Ovary (tissue), 10 donors: ENCODE measurements at places on chromosomes 1 and 21. TPM values are rescaled to one million over a fixed set of nuclear protein-coding genes. Genes with fewer than 3 reads are reported as not detected.
A peak's percentile ranks its signal among the peaks of the same experiment; 100 is the strongest.

DNA sequence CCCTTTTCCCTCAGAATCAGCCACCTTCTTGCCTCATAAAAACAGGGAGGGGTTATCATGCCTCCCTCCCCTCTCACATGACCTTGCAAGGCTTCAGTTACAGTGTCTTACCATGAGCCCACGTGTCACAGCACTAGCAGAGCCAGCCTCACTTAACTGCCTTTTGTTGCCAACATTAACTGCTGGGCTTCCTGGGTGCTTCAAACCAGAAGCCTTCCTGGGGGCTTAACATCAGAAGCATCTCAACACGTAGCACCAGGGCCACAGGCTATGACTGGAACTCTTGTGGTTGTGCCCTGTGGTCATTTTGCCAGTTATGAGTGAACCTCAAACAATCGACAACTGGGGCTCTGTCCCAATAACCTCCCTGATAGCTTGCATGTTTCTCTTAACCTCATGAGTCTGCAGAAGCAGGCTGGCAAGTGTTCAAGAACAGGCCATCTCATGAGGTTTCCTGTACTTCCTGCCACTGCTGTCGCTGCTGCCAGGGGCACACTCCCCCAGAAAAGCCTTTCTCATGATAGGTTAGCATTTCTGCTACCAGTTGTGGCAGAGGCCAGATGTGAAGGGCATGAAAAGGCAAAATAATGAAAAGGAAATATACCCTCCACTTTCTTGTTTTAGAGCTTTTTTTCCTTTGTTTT lies 132.2 kb downstream of the GLUL start:
- no peak overlapping the region for H3K4me3 ChIP-seq
- DNase-seq: peak; percentile 56
- no peak overlapping the region for H3K27ac ChIP-seq
- H3K36me3 ChIP-seq: no peaks in the 10 kb centered on the region

- H3K36me3 ChIP-seq: no peaks in the 10 kb centered on the region
- no peak for DNase-seq
- H3K27me3 ChIP-seq: no peaks in the 10 kb centered on the region
- no peaks in the 10 kb centered on the region for H3K4me1 ChIP-seq
- H3K4me3 ChIP-seq: no peak overlapping the region
These were observed 730.9 kb upstream of the PRMT6 start for GRCh38 chr1:106325600-106325999.

Gene AKNAD1
- total RNA-seq: not detected

Gene DCDC2B
- total RNA-seq: not detected

- DNase-seq: no peak
- no peak overlapping the region for H3K4me3 ChIP-seq
- H3K4me1 ChIP-seq: peaks cover 55% of the 10 kb centered on the region
- H3K27me3 ChIP-seq: no peaks in the 10 kb centered on the region
- H3K27ac ChIP-seq: no peak overlapping the region
These were observed 101.7 kb downstream of the SSBP3 start for GRCh38 chr1:54304518-54304917.

- DNase-seq: peak; percentile 38
- H3K36me3 ChIP-seq: no peaks in the 10 kb centered on the region
- no peak overlapping the region for H3K27ac ChIP-seq
- H3K4me1 ChIP-seq: peaks cover 3% of the 10 kb centered on the region
- no peaks in the 10 kb centered on the region for H3K27me3 ChIP-seq
These were observed 11.2 kb downstream of the AGO1 start for GRCh38 chr1:35894183-35894582.

Gene LYPD8
- total RNA-seq: not detected

Gene CD244
- 0.51 TPM for total RNA-seq

Gene NUDT4B
- not detected for total RNA-seq

Gene VANGL2
- total RNA-seq: 11.2 TPM

DNA sequence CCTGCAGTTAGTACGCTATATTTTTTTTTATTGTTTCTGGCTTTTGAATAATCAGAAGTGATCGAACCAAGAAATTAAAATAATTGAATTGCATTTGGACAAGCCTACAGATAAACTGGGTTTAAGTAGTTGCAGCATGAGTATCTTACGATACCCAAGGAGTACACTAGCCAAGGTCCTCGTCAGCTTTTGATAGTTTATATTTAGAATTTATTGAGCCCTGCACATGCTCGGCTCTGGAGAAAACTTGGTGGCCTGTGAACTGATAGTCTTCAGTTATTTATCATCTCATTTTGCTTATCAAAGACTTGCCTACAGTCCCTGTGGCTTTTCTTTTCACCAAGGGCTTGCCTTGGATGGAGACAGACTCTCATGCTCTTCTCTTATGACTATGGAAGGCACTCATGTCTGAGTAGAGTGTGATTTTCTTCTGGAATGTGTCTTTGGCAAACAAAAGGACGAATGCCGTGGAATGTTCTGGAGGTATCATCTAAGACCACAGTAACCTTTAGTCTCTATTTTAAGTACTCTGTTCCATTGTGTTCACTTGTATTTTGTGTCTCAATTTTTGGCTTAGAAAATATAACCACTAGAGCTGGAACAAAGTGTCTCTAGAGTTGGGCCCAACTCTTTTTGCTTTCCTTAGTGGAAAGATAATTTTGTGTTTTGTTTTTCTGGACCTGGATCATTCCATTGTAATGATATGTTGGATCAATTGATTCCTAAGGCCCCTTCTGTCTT lies 35.9 kb downstream of the BCL9 start:
- no peak overlapping the region for H3K27ac ChIP-seq
- no peaks in the 10 kb centered on the region for H3K36me3 ChIP-seq
- H3K4me1 ChIP-seq: no peaks in the 10 kb centered on the region
- DNase-seq: no peak
- H3K4me3 ChIP-seq: no peak overlapping the region

DNA sequence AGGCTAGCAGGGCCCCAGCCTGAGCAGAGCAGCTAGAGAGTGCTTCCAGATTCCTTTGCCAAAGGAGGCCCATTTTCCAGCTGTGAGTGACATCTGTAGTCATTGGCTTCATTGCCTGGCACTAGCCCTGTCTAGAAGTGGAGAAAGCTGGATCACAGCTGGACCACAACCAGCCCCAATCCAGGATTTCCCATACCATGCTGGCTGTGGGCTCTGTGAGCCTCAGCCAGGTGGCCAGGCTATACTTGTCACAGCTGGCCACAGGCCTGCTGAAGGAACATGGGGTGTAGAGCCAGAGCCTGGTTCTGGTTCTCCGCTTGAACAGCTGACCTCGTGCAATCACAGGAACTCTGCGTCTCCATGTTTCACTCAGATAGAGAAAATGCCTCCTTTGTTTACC lies 36.6 kb downstream of the RIMKLA start:
- no peaks in the 10 kb centered on the region for H3K36me3 ChIP-seq
- no peaks in the 10 kb centered on the region for H3K27me3 ChIP-seq
- H3K4me1 ChIP-seq: peaks cover 3% of the 10 kb centered on the region
- no peak overlapping the region for H3K27ac ChIP-seq
- no peak for DNase-seq

- H3K27me3 ChIP-seq: no peaks in the 10 kb centered on the region
- no peak overlapping the region for H3K4me3 ChIP-seq
- no peak overlapping the region for H3K27ac ChIP-seq
- no peaks in the 10 kb centered on the region for H3K36me3 ChIP-seq
- DNase-seq: no peak
- no peaks in the 10 kb centered on the region for H3K4me1 ChIP-seq
These were observed 192.8 kb downstream of the LTN1 start for GRCh38 chr21:28799926-28800325.

Gene ZNF683
- 0.41 TPM for total RNA-seq

- H3K27me3 ChIP-seq: no peaks in the 10 kb centered on the region
- no peak overlapping the region for H3K4me3 ChIP-seq
- H3K4me1 ChIP-seq: peaks cover 3% of the 10 kb centered on the region
These were observed 7.5 kb downstream of the MPL start for GRCh38 chr1:43345120-43345519.

GRCh38 chr1:24009406-24009805 lies 29.3 kb upstream of the SRSF10 start:
- no peak overlapping the region for H3K27ac ChIP-seq
- DNase-seq: no peak
- peaks cover 2% of the 10 kb centered on the region for H3K4me1 ChIP-seq
- H3K27me3 ChIP-seq: no peaks in the 10 kb centered on the region
- H3K36me3 ChIP-seq: no peaks in the 10 kb centered on the region

DNA sequence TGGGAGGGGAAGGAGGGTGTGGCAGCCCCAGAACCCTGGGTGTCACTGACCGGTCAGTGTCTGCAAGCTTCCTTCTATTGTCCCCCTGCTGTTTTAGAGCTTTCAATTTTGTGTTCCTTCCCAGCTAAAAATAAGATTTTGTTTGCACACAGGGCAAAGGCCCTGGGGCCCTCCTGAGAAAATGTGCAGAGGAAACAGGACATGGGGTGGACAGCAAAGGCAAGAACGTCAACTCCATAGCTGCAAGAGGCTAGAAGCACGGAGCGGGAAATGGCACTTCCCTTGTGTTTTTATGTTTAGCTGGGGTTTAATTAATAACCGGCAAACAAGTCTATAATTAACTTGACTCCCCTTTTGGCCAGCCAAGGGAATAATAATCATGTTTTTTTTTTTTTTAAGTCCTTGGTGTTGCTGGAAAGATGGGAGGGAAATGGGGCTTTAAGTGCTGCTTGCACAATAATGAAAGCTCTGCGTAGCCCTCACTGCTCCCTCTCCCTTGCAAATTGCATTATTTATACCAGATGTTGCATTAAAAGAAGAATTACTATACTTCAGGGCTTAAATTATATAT lies 261.4 kb upstream of the USP24 start:
- H3K27ac ChIP-seq: no peak overlapping the region
- H3K27me3 ChIP-seq: no peaks in the 10 kb centered on the region
- no peaks in the 10 kb centered on the region for H3K4me1 ChIP-seq
- no peak overlapping the region for H3K4me3 ChIP-seq
- DNase-seq: no peak

- H3K27ac ChIP-seq: no peak overlapping the region
- no peak overlapping the region for H3K4me3 ChIP-seq
- no peaks in the 10 kb centered on the region for H3K36me3 ChIP-seq
These were observed 8.8 kb upstream of the FABP3 start for GRCh38 chr1:31381394-31382294.

- H3K4me1 ChIP-seq: no peaks in the 10 kb centered on the region
- peak; percentile 62 for DNase-seq
- H3K36me3 ChIP-seq: no peaks in the 10 kb centered on the region
- no peaks in the 10 kb centered on the region for H3K27me3 ChIP-seq
- H3K4me3 ChIP-seq: no peak overlapping the region
- H3K27ac ChIP-seq: no peak overlapping the region
These were observed 45.5 kb downstream of the VPS13D start for GRCh38 chr1:12275370-12275769.

Gene CLCA2
- not detected for total RNA-seq

Gene PTPN7
- total RNA-seq: 3.5 TPM

Gene PRAMEF7
- not detected for total RNA-seq

Gene THEM4
- 16.7 TPM for total RNA-seq

Gene AQP10
- 0.23 TPM for total RNA-seq

- no peaks in the 10 kb centered on the region for H3K36me3 ChIP-seq
- DNase-seq: no peak
- H3K27me3 ChIP-seq: no peaks in the 10 kb centered on the region
- no peaks in the 10 kb centered on the region for H3K4me1 ChIP-seq
These were observed 19.7 kb upstream of the NRDC start for GRCh38 chr1:51898090-51898734.

Gene SLC1A7
- not detected for total RNA-seq

- H3K4me1 ChIP-seq: peaks cover 1% of the 10 kb centered on the region
- no peak overlapping the region for H3K4me3 ChIP-seq
- H3K27ac ChIP-seq: no peak overlapping the region
These were observed 34.0 kb downstream of the BACH1 start for GRCh38 chr21:29332461-29333362.

GRCh38 chr1:170661646-170662411 lies 2.1 kb upstream of the PRRX1 start:
- peak overlapping the region; percentile 85 for H3K27ac ChIP-seq
- H3K27me3 ChIP-seq: no peaks in the 10 kb centered on the region
- H3K4me1 ChIP-seq: peaks cover 2% of the 10 kb centered on the region
- no peaks in the 10 kb centered on the region for H3K36me3 ChIP-seq

- no peak for DNase-seq
- no peaks in the 10 kb centered on the region for H3K4me1 ChIP-seq
- H3K4me3 ChIP-seq: no peak overlapping the region
- no peaks in the 10 kb centered on the region for H3K36me3 ChIP-seq
- no peak overlapping the region for H3K27ac ChIP-seq
These were observed 55.3 kb upstream of the COL6A1 start for GRCh38 chr21:45926281-45926680.
